ENCODE measurements at places on chromosomes 12 and 14. TPM values are rescaled to one million over a fixed set of nuclear protein-coding genes. Genes with fewer than 3 reads are reported as not detected.

DNA sequence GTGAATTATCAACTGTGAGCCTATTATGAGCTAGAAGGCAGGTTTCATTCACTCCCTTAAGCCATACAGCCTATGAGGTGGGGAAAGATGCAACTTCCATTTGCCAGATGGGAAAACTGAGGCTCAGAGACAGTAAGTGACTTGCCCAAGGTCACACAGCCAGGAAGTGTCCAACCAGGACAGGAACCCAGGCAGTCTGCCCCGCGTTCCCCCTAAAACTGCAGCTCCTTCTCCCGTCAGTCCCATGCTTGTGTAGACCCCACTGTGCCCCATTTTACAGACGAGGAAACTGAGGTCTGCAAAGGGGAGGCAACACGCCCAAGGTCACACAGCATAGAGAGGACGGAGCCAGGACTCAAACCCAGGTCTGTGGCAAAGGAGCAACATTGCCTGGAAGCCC lies 50.6 kb downstream of the NCOR2 start:
- no peak for DNase-seq

DNA sequence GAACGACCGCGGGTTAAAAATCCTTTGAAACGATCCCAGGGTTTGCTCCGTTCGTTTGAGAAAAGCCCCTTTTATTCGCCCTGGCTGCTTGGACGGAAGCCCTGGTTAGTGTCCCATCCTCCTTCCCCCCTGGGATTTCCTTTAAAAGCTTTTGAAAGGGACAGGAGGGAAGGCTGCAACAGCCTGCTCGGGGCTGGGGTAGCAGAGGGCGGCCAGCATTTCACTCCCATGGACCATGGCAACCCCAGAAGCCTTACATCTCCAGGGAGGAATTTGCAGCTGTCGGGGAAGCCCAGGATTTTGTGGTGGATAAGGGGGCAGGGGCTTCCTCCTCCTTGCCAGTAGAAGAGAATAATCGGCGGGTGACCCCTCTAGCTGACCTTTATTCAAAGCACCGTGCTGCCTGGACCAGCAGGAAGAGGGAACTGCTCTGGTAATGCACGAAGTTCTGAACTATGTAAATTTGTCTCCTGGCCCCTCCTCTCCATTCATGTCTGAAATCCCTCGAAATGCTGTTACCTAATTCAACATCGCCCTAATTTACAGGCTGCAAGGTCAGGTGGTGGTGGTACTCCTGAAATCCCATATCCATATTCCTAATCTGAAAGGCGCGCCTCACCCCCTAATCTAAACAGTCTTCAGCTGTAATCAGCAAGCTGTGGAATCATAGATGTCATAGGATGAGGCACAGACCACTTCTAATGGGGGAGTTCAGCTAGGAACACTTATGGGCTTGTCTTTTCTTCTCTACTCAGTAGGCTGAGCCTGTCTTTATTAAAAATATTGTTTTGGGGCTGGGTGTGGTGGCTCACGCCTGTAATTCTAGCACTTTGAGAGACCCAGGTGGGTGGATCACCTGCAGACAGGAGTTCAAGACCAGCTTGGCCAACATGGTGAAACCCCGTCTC lies 1.0 kb upstream of the CLIP1 start:
- DNase-seq: peak; percentile 67

DNA sequence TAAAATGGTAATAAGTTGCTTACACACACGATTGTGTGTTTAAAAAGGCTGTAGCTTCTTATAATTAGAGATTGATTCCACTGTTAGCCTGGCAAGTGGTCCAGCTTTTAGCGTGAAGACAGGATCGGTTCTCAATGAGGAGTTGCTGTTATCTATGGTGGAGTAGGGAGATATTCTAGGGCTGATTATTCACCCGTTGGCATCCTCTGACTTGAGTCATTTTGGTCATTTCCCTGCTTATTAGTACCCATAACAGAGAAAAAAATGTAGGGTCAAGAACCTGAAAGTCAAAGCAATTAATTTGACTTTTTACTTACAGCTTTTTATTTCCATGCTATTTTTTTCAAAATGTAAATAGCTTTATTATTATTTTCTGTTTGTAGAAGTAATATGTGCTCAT lies 76.0 kb downstream of the KCNK13 start:
- no peak for DNase-seq

- DNase-seq: peak; percentile 81
These were observed 38.9 kb downstream of the DAD1 start for GRCh38 chr14:22549981-22550673.

DNA sequence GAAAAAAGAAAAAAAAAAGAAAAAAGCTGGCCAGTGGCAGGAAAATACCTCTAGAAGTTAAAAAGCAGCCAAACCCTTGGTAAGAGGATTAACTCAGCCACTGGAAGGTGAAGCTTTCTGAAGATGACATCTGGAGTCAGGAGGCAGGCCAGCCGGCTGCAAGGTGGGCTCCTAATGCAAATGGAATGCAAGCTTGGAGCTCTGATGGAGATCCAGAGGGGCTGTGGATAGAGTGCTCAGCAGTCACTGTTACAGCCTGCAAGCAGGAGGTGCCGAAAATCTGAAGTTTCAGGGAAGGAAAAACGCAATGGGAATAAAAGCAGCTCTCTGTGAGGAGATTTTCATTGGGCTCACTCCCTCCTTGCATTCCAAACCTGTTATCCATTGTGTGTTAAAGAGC lies 41.0 kb downstream of the GSC start:
- DNase-seq: no peak

The HPD gene
- 0.26 TPM for total RNA-seq

The GLRX5 gene
- total RNA-seq: 28.4 TPM

All from fibroblast of lung (primary cell).